ENCODE measurements at places on chromosomes 1 and 21.
A peak's percentile ranks its signal among the peaks of the same experiment; 100 is the strongest.

GRCh38 chr1:41101950-41102607 is 80.6 kb upstream of the SLFNL1 start:
- DNase-seq, result no peak

- no peak for DNase-seq
These were observed 133.0 kb downstream of the ETS2 start for GRCh38 chr21:38938769-38939168.

DNA sequence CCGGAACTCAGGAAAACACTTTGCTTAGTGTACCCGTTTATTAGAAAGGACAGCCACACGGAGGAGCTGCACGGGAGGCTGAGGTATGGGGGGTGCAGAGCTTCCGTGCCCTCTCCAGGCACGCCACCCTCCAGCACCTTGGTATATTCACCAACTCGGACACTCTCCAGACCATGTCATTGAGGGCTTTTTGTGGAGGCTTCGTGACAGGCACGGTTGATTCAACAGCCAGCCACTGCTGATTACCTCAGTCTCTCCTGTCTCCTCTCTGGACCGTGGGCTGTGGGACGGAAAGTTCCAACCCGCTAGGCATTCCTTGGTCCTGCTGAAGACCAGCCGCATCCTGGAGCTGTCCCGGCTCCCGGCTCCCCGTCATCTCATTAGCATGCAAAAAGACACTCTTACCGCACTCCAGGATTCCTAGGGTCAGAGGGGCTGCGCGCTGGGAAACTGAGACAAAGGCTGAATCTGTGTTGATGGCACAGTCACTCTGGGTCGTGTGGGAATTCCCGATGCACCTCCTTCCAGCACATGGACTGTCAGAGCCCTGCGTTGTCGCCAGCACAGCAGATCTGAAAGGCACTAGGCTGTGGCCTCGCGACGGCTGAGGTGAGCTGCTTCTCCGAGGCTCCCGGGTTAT is 65.6 kb downstream of the PRKCZ start:
- no peak for DNase-seq

- DNase-seq, result no peak
These were observed 19.5 kb downstream of the SCYL3 start for GRCh38 chr1:169874229-169874628.

- DNase-seq, result peak; percentile 83
These were observed 6.1 kb upstream of the C4BPA start for GRCh38 chr1:207097871-207098324.

DNA sequence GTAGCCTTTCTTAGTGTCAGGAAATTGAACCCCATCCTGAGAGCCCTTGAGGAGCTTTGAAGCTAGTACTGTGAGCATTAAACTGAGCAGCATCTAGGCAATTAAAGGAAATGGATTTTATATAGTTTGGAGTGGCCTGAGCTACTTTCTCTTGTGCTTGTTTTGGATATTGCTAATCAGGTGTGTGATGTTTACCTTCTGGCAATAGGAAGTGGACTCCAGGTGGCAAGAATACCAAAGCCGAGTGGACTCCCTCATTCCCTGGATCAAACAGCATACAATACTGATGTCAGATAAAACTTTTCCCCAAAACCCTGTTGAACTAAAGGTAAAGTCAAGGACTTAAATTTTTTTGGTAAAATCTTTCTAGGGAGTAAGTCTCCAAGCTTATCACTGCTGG is 79.4 kb downstream of the MACF1 start:
- no peak for DNase-seq

GRCh38 chr21:43591571-43591970 is 67.7 kb downstream of the HSF2BP start:
- DNase-seq, result no peak

DNA sequence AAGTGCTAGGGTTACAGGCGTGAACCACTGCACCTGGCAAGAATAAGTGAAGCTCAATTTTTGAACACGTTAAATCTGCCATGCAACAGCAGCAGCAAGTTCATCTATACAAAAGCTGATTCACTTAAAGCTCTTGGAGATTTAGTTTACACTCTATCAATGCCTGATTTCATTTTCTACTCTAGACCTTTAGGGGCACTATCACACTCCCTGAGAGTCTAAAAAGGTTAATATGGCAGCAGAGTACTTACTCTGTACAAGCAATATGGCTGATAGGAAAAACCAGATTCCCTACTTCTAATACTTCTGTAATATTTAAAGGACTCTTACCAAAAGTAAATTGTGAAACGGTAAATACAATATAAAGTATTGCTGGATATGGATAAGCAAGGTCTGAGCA is 4.8 kb downstream of the RBM34 start:
- no peak for DNase-seq

GRCh38 chr1:12488666-12489354 is 129.2 kb downstream of the DHRS3 start:
- no peak for DNase-seq

GRCh38 chr1:244207042-244207934 is 156.2 kb downstream of the ZBTB18 start:
- DNase-seq, result no peak

DNA sequence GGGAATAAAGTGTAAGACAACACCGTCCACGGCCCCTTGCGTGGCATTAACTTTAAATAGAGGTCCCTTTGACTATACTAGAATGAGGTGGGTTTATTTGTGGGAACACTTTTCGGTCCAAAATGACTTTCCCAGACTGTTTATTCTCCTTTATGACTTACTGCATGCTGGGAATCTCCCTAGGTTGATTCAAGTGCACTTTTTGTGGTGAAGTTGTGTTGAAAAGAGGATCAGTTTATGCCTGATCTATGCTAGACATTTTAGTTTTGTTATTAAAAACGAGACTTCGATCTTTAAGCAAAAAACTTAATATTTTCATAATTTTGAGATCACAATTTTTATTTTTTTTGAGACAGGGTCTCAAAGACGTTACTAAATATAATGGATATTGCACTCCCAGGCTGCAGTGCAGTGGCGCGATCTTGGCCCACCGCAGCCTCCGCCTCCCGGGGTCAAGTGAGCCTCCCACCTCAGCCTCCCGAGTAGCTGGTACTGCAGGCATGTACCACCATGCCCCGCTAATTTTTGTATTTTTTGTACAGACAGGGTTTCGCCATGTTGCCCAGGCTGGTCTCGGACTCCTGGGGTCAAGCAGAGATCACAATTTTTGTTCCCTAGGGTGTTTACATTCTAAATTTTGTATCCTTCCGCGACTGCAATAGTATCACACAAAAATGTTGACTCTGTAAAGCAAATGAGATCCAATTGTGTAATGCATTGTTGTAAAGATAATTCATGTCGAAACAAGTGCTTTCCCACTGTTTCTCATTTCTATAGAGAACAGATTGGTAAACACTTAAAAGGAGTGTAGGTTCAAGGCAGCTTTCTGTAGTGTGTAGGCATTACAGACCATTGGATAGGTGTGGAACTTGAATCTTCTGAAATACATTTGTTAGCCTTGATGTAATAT is 1.6 kb downstream of the CDC42 start:
- DNase-seq, result no peak

DNA sequence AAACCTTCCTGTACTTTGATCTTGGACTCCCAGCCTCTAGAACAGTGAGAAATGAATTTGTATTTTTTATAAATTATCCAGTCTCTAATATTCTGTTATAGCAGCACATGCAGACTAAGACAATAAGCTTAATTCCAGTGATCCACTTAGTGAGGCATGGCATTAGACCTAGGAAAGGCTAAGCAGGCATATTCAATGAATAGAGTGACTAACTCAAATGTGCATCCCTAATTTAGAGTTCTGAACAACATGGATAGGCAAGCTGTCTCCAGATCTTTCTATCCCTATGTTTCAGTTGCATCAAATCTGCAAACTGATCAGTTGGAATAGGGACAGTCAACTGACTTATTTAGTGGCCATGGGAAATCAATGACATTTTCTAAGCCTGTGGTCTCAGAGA is 4.3 kb upstream of the ERICH3 start:
- DNase-seq, result no peak

DNA sequence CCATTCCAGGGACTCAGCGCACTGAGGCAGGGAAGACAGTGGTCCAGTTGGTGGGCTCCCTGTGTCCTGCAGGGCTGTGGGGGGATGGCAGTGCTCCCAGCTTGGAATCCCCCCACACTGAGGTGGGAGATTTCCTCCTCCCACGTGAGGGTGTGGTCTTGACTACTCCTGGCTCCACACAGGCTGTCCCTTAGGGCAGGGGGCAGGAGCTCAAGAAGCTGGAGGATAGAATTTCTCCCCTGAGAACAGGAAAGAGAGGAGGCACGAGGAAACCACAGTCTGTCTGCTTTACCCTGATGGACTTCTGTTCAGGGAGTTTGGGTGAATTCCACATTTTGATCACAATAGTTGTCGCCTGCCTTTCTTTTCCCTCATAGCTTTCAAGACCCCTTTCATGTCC is 62.1 kb downstream of the CACNA1E start:
- DNase-seq, result no peak

DNA sequence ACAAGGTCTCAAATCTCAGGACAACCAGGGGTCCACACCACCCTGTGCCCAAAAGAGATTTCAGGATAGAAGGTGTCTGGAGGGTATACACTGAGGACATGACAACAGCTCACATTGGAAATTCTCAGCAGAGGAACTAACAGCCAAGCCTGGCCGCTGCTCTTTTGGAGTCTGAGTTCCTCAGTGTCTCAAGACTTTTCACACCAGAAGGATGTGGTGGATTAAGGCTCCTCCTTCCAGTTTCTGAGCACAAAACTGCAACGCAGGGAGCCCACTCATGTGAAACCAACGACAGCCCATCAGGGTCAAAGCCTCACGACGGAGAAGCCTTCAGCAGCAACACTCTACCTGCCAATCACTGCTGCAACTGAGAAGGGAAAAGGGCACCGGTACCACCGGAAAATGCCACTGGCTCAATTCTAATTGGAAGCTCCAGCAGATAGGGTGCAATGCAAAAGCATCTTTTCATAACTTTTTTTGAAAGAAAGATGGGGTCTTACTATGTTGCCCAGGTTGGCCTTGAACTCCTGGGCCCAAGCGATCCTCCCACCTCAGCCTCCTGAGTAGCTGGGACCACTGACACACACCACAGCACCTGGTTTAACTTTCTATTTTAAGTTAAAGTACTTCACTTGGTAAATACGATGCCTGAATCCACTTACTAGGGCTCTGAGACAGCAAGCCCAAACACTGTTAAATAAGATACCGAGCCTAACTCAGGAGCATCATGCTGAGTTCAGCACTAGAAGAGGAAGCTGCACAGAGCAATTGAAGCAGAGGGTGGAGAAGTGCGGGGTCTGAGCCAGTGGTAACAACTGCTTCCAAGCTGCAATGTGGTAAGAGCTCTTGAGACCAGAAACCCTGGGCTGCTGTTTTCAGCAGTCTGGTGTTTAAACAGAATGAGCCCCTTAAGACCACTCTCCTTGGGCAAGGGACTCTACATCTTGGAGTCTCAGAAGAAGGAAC is 7.8 kb downstream of the CAPZB start:
- no peak for DNase-seq

- no peak for DNase-seq
These were observed 86.3 kb downstream of the VWA5B1 start for GRCh38 chr1:20376880-20377494.

DNA sequence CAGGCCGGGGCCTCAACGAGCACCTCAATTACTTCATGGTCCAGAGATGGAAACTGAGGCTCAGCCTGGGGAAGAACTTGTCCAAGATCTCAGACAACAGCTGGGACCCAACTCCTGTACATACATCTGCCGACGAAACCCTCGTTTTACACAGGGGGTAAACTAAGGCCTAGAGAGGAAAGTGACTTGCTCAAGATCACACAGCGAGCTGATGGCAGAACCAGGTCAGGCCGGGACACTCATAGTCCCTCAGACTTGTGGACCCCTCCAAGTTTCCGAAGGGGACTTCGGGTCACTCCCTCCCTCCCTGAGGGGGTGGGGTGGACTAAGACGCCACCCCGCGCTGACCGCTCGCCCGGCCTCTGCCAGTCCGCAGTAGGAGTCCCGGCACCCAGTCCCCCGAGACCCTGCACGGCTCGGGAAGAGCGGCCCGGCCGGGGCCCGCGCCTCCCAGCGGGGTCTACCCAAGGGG is 430 bp downstream of the WASF2 start:
- DNase-seq, result no peak

- no peak for DNase-seq
These were observed 38.2 kb downstream of the TMEM51 start for GRCh38 chr1:15191770-15192169.

DNA sequence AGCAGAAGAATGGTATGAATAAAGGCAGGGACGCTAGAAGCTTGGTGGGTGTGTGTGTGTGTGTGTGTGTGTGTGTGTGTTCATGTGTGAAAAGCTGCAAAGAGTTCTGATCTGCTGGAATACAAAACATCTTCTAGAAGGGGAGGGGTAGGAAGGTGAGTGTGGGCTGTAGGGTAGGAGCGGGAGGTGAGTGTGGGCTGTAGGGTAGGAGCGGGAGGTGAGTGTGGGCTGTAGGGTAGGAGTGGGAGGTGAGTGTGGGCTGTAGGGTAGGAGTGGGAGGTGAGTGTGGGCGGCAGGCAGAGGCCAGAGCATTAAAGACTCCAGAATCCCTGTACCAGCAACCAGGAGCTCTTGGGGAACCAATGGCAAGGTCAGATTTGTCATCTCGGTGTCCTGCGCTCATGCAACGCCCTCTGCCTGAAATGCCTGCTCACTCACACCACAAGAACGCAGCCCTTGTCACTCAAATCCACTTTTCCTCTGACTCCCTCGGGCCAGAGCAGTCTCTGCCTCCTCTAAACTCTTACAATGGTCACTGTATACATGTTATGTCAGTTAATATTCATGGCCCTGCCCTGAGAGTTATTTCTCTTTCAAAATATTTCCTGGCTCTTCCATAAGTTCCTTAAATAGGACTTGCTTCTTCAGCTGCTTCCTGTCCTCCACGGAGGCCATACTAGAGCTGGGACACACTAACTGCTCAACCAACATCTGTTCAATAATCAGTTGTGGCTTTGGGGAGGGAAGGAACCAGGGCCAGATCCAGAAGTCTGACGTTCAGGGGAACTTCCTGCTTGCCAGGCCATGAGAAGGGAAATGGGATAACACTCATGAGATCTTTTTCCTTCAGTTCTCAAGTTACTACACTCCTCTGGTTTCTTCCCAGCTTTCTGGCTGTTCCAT is 53.6 kb upstream of the ZNF644 start:
- no peak for DNase-seq

DNA sequence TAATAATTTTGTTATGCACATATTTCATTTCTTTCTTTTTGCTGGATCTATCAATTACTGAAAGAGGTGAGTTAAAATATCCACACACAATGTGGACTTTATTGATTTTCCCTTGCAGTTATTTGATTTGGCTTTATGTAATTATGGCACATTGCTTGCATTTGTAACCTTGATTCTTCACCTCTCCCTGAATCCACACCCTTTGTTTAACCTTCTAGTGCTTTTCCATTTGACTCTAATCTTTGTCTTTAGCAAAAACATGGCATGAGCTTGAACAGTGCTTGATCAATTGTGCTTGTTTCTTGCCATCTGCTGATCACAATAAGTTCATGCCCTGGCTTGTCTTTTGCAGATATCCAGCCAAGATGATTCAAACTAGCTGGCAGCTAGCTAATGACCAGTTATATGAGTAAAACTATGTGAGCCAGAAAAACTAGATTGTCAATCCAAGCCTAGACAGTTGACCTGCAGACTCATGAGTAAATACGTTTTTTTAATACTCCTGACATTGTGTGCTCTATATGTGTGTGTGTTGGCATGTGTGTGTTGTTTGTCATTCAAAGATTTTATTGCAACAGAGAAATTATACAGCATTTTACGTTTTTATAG is 899.2 kb downstream of the NCAM2 start:
- no peak for DNase-seq

- DNase-seq, result no peak
These were observed 8.8 kb upstream of the HES5 start for GRCh38 chr1:2538872-2539271.

GRCh38 chr1:24393892-24394291 is 19.7 kb downstream of the STPG1 start:
- no peak for DNase-seq

Data from T-helper 1 cell (primary cell).